ENCODE measurements at places on chromosomes 4 and X.

DNA sequence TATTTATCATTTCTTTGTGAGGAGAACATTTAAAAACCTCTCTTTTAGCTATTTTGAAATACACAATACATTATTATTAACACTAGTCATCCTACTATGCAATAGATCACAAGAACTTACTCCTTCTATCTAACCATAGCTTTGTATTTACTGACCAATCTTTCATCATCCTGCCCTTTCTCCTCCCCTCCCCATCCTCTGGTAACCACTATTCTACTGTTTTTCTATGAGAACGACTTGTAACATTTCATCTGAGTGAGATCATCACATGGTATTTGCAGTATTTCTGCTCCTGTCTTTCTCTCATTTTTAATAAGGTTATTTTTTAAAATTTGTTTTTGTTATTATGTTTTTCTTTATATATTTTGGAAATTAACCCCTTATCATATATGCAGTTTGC lies 331.8 kb downstream of the TEX13C start:
- DNase-seq, result no peak

- no peak for DNase-seq
These were observed 152.7 kb upstream of the FAM241A start for GRCh38 chr4:111992351-111993168.

- peak; percentile 31 for DNase-seq
These were observed 48.6 kb downstream of the MAGEA9 start for GRCh38 chrX:149830192-149830873.

- no peak for DNase-seq
These were observed 46.8 kb upstream of the SLC10A4 start for GRCh38 chr4:48436318-48436717.

DNA sequence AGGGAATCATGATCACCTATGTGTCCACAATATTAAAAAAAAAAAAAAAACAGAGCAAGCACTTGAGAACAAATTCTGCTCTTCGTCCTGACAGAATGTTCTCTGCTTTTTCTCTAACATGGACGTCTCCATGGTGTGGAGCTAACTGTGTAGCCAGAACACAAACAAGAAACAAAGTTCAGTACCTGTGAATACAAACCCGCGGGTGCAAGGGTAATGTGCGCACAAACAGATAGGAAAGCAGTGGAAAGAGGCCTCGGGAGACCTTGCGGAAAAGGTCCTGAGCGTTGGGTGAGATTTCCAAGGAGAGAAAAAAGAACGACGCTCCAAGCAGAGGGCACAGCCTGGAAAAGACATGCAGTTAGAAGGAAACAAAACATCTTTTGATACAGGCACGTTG lies 92.0 kb upstream of the TBL1X start:
- DNase-seq, result no peak

DNA sequence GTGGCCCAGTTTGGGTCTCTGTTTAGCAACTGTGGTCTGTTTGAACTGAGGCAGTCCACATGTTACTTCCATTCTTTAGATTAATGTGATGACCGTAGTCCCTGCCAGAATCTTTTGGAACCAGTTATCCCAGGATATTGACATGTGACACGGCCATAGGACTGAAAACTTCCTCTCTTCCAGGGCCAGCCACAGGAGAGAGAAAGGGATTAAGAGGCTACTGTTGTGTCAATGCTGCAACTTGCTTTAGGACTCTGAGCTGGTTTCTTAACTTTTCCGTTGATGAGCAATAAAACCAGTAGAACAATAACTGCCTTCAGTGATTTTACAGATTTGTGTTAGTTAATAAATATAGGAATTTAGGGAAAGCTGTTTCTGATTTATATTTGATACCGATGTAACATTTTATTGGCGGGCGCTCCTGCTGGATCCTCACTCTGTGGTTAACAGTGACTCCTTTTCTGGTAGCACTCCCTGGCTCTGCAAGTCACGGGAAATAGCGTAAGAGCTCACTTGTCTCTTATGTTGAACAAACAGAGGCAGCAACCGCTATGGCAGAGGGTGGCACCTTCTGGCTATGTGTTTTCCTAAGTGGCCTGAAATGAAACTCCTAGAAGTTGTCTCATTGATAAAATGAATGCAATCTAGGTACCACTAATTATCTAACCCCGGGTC lies 2.5 kb downstream of the TENM3 start:
- no peak for DNase-seq

GRCh38 chr4:134126955-134127354 lies 74.6 kb downstream of the PABPC4L start:
- DNase-seq, result no peak

DNA sequence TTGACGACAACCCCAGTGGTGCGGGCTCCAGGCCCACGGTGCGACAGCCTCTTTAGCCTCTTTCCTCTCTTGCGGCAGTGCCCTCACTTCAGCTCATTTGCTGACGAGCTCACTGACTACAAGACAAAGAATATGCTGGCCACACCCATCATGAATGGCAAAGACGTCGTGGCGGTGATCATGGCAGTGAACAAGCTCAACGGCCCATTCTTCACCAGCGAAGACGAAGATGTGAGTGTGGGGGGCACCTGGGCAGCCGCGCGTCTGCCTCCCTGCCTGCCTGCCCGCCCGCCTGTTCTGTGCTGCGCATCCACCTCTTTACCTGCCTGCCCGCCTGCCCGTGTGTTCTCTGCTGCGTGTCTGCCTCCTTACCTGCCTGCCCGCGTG lies 9.2 kb downstream of the PDE6B start:
- DNase-seq, result no peak

DNA sequence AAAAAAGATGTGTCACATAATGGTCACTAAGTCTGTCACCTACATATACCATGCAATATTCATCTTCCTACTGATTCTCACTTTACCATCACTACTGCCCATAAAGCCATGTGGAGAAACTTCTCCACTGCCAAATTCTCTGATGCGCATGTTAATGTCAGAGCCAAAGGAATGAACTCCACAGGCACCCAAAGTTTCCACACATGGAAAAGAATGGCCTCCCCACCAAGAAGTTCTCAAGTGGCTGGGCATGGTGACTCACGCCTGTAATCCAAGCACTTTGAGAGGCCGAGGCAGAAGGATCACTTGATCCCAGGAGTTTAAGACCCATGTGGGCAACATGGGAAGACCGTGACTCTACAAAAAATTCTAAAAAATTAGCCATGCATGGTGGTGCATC lies 43.8 kb upstream of the UGDH start:
- no peak for DNase-seq

DNA sequence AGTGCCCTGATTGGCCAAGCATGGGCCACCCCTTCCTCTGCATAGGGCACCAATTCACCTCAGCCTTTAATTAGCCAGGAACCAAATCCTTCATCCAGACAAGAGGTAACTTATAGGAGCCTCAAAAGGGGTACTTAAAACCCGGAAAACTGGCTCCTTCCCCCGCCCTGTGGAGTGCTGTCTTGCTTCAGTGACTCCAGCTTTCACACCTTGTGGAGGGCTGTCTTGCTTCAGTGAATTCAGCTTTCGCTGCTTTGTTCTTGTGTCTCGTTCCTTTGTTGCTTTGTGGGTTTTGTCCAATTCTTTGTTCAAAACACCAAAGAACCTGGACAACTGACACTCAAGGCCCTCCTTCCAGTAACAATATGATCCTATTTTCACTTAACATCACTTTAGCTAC lies 82.2 kb upstream of the FRG1 start:
- DNase-seq, result no peak

- no peak for DNase-seq
These were observed 3.0 kb upstream of the ZFP92 start for GRCh38 chrX:153408221-153408721.

DNA sequence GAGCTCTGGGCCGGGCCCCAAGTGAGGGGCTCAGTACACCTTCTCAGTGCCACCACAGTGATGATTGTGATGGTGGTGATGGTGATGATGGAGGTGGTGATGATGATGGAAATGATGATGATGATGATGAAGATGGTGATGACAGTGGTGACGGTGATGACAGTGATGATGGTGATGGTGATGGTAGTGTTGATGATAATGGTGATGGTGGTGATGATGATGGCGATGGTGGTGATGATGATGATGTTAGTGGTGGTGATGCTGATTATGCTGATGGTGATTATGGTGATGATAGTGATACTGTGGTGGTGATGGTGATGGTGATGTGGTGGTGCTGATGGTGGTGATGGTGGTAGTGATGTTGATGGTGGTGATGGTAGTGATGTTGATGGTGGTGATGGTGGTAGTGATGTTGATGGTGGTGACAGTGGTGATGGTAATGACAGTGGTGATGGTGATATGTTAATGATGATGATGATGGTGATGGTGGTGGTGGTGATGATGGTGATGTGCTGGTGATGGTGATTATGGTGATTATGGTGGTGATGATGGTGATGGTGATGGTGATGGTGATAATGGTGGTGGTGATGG lies 29.9 kb downstream of the HMX1 start:
- DNase-seq, result no peak

- no peak for DNase-seq
These were observed 137.8 kb upstream of the MSX1 start for GRCh38 chr4:4721636-4722035.

GRCh38 chr4:3676907-3677747 lies 89.1 kb upstream of the ADRA2C start:
- DNase-seq, result no peak

DNA sequence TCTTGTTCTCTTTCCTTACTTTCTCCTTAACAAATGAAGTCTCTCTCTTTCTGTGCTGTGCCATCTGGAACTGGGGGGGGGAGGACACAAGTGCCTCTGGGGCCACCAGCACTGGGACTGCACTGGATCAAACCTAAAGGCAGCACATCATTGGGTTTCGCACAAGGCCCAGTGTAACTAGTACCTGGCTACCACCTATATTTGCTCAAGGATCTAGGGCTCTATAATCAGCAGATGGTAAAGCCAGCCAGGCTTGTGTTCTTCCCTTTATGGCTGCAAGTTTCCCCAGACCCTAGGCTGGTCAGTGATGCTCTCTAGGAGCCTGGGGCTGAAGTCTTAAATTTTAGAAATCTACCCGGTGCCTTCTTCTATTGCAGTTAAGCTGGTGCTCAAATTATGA lies 40.1 kb downstream of the RTL3 start:
- DNase-seq, result no peak

DNA sequence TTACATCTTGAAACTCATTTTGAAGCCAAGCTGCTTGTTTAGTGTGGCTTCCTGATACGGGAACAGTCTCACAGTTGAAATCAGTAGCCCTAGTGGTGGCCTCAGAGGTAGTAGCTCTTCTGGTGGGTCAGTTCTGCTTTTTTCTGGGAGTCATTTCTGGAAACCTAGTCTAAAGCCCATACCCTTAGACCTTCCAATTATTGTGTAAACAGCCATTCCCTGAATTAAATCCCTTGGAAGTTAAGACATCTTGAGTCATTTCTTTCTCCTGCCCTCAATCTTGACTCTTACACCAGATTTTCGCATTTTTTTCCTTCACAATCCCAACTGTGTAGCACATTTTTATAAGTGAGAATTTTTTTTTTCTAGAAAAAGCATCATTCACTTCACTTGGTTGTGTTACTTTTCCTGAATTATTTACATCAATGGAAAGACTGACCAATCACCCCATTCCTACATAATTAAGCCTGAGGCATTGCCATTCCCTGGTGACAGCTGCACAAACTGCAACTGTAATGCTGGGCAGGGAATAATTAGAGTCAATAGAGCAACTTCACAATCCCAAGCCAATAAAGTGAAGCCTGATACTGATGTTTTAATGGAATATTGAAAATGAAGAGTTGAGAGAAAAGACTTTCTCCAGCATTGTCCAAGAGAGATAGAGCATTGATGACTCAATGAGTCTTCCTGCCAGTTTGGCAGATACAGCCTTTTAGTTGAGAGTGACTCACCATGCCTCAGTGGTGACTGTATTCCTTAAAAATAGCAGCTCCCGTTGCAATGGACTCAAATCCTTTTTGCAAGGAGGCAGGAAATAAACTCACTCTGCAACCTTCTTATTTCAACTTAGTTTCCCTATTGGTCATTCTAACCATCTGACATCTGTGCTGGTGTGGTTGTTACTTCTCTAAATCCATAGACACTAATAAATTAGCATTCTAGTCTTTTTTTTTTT lies 13.0 kb upstream of the SEPSECS start:
- no peak for DNase-seq

- no peak for DNase-seq
These were observed 230.5 kb downstream of the IDS start for GRCh38 chrX:149274516-149275105.

- no peak for DNase-seq
These were observed 55.0 kb downstream of the PRPS1 start for GRCh38 chrX:107683124-107683895.

DNA sequence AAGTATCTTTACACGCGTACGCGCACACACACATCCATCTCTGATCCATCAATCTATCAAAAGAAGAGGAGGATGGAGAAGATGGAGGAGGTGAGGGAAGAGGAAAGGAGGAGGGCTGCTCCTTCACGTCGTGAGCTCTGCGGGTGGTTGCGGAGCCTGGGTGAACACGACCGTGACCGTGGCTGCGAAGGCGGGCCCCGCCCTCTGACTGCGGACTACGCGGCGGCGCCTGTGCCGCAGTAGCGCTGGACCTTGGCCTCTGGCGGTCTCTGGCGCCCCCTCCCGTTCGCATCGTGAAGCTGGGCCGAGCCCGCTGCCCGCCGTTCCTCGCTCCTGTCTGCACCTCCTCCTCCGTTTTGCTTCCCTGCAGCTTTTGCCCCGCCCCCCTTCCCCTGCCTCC lies 37.7 kb upstream of the ARAF start:
- peak; percentile 89 for DNase-seq

DNA sequence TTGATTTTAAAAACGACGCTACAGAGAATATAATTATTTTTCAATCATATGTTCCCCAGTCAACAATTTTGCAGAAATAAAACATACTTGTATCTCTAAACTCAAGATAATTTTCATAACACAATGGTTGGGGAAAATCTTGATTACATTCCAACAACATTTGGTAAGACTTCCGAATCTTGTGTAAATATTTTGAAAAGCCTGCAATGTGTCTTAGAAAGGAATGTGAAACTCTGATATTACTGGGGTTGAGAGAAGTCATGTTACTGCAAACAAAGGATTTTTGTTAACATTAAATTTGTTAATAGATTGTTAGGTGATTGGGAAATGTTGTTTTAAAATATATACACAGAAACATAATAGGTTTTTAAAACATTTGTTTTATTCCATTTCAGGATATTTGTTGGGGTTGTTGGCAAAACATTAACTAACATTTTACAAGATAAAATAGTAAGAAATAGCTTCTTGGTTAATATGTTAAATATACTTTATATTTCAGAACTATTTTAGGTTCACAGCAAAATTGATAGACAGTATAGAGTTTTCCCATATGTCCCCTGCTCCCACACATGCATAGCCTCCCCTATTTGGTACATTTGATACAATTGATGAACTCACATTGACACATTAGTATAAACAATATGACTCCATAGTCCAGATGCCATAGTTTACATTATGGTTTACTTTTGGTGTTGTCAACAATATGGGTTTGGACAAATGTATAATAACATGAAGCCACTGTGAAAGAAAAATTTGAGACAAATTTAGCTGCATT lies 218.6 kb upstream of the FAM47A start:
- no peak for DNase-seq
